ENCODE measurements at places on chromosomes 11 and 22.
A peak's percentile ranks its signal among the peaks of the same experiment; 100 is the strongest.

GRCh38 chr11:119306373-119306890 lies 10.5 kb downstream of the MCAM start:
- DNase-seq: no peak

GRCh38 chr22:42943981-42944380 lies 71.0 kb downstream of the PACSIN2 start:
- DNase-seq: no peak

- DNase-seq: no peak
These were observed 582.2 kb downstream of the LRRC4C start for GRCh38 chr11:40877256-40877655.

DNA sequence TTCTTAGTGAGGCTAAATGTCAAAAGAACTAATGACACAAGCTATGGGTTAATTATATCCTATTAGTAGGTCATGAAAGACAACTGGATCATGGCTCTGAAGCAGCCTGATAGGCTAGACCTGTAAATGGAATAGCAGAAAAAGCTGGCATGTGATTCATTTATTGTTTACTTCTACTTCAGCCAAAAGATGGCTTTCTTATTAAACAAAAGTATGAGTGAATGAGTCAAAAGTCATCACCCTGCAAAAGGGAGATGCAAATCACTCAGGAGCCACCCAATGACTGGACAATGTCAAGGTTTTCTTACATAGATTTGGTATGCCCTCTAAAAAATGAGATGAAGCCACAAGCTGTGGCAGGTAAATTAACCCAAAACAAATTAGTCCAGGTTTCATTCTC lies 138.0 kb downstream of the TRPC6 start:
- DNase-seq: no peak

DNA sequence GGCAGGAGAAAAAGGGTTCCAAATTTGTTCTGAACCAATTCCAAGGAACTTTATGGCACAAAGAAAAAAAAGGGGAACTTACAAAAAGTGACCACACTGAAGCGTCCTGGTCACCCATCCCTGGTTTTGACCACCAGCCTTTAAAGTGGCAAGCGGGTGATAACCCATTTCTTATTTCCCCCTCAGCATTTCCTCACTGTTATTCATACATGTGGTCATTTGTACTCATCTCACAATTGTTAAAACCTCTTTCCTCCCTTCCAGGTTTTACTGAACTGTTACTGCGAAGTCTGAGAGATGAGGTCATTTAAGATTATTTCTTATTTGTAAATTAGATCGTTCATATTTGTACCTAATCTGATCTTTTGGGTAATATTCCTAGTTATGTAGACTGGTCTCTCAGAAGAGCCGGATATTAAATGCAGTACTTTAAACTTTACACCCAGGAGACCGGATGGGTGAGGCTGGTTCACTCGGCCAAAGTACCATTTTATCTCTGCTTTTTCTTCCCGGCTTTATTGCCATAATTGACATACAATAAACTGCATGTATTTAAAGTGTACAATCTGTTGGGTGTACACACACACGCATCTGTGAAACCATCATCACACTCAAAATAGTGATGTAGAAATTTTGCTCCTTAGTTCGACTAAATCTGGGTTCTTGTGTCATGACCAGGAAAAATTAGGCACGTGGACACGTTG lies 47.0 kb downstream of the CDPF1 start:
- DNase-seq: no peak

- peak; percentile 32 for DNase-seq
These were observed 66.5 kb downstream of the CCDC34 start for GRCh38 chr11:27296497-27296896.

DNA sequence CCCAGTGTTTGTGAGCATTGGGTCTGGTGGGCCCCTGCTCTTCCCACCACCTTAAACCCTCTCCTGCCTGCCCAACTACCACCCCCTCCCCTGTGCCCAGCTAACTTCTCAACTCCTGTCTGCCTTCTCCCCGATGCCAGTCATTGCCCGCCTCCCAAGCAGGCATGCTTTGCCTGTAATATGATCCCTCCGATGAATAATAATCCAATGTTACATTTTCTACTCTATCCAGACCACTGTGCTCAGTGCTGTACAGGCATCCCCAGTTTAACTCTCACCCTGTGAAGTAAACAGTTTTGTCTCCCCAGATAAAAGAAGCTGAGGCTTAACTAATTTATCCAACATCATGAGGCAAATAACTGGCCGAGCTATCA lies 35.5 kb upstream of the OLFML1 start:
- no peak for DNase-seq

DNA sequence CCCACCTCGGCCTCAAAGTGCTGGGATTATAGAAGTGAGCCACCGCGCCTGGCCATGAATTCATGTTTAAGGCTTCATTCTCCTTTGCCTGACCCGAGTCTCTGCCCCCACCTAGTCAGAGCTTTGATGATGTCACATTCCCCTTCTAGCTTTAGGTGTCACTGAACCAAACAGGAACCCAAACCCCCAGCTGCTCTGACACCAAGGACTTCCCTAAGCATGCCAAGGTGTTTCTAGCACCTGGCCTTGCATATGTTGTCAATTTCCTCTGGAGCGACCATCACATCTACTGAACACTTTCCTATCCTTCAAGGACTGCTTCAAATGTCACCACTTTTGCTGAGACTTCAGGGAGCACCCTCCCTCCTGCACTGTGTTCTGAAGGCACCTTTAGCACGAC lies 2.3 kb downstream of the F2 start:
- DNase-seq: no peak

- DNase-seq: no peak
These were observed 13.1 kb upstream of the NOX4 start for GRCh38 chr11:89504270-89504669.

DNA sequence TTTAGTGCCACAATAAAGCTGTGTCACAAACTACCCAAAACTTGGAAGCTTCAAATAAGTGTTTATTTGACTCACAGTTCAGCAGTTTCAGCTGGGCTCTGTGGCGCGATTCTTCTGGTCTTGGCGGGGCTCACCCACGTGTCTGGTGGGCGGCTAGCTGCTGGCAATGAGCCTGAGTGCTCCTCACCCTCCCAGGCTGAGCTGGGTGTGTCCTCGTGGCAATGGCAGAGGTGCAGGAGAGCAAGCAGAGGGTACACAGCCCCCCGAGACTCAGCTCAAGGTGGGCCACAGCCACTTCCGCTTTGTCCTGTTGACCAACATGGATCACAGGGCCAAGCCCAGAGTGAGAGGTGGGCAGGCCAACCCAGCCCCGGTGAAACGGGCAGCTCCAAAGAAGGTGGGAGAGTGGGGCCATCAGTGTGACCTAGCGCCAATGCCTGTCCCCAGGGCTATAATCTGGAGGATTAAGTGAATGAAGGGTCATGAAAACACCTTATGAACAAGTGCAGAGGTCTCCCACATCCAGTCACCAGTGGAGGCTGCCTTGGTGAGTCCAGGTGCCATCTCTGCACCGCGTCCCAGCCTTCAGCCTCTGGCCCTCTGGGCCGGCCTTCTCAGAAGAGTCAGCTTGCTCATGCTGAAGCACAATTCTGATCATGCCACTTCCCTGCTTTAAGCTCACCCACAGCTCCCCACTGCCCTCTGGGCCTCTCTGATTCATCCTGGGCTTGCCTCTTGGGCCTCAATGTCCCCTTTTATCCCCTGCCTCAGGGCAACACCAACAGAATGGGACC lies 74.6 kb upstream of the RTL6 start:
- DNase-seq: no peak

DNA sequence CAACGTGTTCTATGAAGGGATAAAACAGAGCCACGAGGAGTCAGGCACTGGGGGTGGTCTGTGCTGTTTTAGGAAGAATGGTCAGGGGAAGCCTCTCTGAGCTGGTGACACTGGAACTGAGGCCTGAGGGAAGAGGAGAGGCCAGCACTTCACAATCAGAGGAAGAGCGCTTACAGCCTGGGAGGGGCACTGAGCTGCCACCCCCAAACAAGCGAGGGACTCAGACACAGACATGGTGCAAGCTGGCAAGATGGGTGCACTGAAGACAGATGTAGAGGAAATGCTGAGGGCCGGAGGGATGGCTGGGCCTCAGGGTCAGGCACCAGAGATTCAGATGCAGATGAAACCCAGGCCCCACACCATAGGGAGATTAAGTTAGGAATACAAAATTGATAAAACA lies 40.0 kb upstream of the TP53I11 start:
- no peak for DNase-seq

DNA sequence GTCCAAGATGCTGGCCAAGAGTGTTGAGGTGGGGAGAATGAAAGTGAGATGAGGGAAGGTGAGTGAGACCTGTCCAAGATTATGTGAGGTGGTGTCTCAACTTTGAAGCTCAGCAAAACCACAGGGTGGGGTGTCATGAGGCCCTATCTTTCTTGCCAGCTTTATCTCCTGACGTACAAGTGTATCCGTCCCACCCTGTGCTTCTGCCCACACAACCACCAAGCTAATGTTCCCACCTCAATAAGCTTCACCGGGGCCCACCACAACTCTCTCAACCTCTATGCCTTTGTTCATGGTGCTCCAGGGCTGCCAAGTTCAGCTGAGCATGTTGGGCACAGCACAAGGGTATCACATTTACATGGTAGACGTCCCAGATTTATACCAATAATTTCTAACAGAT lies 7.1 kb upstream of the TPST2 start:
- DNase-seq: no peak

DNA sequence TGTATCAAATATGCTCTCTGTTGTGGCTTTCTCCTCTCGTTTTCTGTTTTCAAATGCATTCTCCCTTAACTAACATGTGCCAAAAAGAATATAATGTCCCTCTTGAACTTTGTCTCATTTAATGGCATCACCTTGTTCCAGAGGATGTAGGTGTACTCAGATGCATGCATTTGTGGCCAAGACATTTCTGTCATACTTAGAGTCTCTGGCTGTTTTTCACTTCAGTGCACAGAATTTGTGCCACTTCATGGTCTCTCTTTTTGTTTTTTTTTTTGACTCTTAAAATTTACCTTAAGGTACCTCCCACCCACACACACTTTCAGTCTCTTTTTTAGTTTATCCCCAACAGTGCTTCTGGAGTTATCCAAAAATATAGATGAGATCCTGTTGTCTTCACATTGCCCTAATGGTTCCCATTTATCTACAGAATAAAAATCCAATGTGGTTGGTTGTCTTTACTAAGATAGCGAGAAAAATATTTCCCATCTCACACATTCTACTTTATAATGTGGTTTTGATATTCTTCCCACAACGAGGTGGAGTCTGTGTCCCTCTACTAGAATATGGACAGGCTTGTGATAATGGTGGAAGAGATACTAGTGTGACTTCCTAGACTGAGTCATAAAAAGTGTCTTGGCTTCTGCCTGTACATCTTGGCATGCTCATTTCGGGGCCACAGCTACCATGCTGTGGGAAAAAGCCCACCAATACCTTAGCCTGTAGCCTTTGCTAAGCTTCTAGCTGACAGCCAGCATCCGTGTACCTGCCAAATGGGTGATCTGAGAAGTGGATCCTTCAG lies 125.8 kb downstream of the DDX10 start:
- no peak for DNase-seq

DNA sequence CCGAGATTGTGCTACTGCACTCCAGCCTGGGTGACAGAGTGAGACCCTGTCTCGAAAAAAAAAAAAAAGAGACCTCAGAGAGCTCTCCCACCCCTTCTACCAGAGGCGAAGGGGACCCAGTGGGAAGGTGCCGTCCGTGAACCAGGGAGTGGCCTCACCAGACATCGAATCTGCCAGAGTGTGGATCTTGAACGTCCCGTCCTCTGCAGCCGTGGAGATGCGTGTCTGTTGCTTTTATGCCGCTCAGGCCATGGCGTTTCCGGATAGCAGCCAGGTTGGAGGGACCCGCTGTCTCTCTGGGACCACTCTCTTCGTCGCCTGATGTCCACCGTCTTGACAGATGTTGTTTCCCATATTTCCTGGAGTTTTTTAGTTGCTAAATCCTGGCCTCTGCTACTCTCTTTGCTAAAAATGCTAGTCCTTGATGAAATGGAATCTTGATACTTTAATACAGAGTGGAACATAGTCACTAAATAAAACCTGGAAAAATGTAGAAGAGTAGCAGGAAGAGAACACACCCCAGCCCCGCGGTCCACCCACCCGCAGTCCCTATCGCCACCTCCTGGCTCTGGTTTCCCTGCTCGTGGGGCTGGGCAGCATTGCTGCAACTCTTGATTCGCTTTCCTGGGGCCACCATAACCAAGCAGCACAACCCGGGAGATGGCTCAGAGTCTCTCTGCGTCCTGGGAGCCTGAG lies 12.0 kb upstream of the MUC6 start:
- DNase-seq: no peak

GRCh38 chr11:106012744-106013143 lies 9.3 kb downstream of the MSANTD4 start:
- DNase-seq: no peak

GRCh38 chr22:18971321-18971751 lies 35.2 kb upstream of the PRODH start:
- no peak for DNase-seq

DNA sequence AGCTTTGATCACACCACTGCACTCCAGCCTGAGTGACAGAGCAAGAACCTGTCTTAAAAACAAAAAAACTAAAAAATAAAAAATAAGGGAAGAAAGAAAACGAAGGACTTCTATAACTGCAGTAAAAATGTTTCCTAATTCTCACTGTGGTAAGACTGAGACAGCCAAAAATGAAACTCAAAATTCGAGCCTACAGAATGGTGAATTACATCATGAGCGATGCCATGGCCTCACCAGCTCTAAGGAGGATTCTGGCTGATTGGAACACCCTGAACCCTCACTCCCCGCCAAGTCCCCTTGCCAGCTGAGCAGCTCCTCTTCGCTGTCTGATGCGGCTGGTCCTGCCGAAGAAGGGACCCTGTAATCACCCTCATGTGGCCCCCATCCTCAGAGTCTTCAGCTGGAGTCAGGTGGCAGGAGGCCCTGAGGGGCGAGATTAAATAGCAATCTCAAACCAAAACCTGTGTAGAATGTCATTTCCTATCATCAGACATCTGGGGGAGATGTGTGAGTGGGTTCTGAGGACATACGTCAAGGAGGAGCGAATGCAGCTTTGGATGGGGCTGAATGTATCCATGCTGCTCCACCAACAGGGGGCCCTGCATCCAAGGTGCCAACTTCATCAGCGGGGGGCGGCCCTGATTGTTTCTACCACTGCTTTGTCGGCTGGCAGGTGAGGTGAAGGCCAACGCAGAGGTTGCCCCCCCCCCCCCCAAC lies 29.2 kb downstream of the PDGFB start:
- no peak for DNase-seq

DNA sequence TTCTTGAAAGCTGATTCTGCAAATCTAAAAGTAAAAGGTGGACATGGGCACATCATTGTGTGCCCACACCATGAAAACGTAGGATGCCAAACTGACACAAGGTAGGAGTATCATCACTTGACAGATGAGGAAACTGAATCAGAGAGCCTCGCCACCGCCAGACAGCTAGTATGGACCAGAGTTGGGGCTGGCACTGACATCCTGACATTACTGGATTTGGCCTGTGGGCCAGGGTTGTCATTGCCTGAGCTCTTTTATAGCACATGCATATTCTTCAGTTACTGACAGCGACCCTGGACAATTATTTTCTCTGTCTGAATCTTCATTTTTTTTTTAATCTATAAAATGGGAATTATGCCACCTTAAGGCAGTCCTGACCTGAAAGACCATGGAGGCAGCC lies 16.5 kb downstream of the USP35 start:
- DNase-seq: no peak

- no peak for DNase-seq
These were observed 42.1 kb downstream of the KDM2A start for GRCh38 chr11:67160872-67161783.
